ENCODE measurements at places on chromosomes 12 and 14.

DNA sequence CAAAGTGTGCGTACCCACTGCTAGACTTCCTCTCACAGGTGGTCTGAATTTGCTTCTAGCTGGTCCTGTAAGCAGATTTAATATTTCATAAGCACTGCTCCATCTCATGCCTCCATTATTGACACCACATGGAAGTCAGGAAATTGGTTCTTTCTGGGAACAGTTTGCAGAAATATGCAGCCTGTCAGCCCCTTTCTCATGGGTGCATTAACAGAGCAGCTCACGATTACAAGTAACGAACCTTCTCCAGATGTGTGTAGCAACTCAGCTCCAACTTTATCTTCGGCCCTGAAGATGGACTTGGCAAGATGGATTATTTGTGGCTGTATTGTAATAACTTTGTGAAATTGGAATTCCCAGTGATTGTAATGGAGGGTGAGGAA, 214.5 kb upstream of the DDHD1 start:
- DNase-seq, result no peak

GRCh38 chr12:96094201-96094600, 58.8 kb upstream of the LTA4H start:
- no peak for DNase-seq

- no peak for DNase-seq
Measured at GRCh38 chr14:36580856-36581831, 1.3 kb downstream of the NKX2-8 start.

DNA sequence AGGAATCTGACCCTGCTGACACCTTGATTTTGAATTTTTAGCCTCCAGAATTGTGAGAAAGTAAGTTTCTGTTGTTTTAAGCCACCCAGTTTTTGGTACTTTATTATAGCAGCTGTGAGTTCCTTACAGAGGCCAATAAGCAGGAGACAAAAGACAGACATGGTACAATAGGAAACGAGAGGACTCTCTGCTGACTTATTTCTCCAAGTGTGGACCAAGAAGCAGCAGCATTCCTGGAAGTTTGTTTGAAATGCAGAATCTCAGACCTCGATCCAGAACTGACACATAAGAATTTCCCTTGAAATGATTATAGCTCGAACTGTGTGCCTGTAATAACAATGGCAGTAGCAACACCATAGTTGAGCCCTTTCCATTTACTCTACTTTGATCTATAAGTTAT, 31.9 kb upstream of the LUM start:
- DNase-seq, result no peak
